Gastrocnemius medialis (tissue), 4 donors: ENCODE measurements at places on chromosomes 7 and 10.

DNA sequence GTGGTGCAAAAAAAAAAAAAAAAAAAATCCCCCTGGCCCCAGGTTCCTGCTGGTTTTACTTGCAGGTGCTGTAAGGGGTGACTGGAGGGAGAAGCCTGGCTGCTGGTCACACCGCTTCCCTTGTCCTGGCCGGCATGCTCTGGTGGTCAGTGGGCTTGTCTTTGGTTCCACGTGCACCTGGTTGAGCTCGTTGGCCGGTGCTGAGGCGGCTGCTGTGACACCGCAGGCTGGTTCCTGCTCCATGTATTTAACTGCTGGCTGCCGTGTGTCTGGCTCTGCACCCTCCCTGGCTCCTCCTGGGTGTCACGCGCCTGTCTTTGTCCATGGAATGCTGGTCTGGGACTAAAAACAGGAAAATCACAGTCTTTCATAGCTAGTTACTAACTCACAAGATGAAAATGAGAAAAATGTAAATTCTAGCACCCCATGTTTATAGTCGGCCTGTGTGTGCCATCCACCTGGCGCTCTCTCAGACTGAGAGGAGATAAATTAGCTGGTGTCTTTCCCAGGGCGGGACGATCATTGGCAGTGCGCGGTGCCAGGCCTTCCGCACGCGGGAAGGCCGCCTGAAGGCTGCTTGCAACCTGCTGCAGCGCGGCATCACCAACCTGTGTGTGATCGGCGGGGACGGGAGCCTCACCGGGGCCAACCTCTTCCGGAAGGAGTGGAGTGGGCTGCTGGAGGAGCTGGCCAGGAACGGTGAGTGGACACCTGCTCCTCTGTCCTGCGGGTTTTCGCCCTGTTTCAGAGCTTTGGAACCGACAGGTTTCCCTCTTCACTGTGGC lies 33.7 kb downstream of the PFKP start:
- no peak for DNase-seq

DNA sequence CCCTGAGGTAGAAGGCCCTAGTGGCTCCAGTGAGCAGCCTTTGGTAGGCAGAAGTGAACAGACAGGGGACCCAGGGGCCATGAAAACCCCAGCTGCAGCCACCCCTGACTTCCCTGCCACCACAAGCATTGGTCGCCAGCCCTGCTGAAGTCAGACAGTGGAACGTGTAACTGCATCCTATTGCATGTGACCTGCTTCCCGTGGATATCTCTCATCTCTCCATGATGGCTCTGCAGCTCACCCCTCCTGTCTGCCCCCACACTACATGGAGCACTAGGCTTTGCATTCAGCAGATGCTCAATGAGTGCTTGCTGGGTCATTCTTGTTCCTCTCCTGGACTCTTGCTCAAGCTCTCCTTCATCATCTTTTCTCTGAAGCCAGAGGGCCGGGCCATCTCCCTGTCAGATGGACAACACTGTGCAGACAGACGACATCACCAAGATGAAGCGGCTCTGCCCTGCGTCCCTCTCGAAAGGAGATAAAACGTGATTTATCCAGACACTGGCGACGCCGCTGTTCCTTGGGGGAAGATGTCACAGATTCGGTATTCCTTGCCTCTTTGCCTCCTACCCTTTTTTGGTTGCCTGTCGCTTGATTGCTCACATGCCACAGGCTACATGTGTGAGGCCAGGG lies 117.5 kb downstream of the SH3PXD2A start:
- no peak for DNase-seq

DNA sequence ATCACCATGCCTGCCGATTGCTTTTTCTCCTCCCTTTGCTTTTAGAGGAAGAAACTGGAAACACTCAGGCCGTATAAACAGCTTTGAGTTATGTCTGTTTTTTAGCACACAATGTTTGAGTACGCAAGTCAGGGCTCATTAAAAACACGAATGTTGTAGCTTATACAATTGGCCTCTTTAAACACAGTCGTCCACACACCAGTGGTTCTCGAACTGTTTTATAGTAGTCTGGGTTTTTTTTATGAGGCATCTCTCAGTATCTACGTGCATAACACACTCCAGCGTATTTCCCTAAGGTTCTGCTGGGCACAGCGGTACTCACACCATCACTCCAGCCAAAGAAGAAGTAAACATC lies 13.4 kb upstream of the CARD11 start:
- no peak for DNase-seq

DNA sequence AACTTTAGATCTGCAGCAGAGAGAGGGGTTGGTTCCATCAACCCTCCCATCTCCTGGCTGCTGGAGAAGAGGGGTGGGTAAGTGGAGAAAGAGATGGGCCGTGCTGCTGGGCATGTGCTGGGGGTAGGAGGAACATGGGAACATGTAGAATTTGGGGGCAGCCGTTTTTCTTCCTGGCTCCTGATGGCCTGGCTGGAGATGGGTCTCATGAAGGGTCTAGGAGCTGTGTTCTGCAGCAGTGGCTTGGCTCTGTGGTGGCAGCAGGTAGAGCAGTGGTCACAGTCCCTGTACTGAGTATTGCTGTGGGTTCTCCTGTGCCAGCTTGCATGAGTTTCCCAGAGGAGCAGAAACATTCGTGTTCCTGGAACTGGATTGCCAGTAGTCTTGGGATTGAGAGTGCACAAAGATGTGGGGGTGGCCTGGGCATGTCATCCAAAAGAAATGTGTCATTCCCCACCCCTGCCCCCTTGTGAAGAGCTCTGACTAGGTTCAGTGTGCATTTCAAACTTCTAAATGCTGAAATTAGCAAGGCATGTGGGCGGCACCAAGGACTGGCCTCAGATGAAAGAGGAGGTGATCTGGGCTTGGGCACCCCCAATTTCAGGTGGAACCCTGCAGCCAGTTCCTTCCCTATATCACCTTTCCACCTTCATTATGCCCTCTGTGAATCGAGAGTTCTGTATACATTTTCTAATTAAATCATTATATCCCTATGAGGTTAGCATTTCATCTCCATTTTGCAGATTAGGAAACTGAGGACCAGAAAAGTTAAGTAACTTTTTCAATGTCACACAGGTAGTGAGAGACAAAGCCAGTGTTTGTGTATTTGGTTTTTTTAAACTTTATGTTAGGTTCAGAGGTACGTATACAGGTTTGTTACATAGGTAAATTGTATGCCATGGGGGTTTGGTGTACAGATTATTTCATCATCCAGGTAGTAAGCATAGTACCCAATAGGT lies 2.1 kb downstream of the CHST3 start:
- DNase-seq: no peak

- no peak for DNase-seq
Observed at GRCh38 chr10:66678521-66678920, 247.3 kb upstream of the LRRTM3 start.

DNA sequence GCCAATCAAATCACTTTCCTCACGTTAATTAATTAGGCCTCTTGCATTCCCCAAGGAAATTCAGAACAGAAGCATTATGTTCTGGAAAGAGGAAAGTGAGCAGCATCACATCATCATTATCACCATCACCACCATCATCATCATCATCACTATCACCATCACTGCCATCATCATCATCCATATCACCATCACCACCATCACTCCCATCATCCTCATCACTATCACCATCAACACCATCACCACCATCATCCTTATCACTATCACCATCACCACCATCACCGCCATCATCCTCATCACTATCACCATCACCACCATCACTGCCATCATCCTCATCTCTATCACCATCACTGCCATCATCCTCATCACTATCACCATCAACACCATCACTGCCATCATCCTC lies 31.4 kb upstream of the PLXNA4 start:
- DNase-seq: no peak

- DNase-seq: no peak
Observed at GRCh38 chr10:110808615-110809014, 63.1 kb upstream of the PDCD4 start.

GRCh38 chr10:36766415-36766810 lies 359.0 kb upstream of the ANKRD30A start:
- DNase-seq: no peak

GRCh38 chr10:77686096-77686495 lies 48.5 kb upstream of the KCNMA1 start:
- no peak for DNase-seq

- no peak for DNase-seq
Observed at GRCh38 chr10:23613900-23614299, 175.0 kb downstream of the OTUD1 start.

- no peak for DNase-seq
Observed at GRCh38 chr10:80122746-80123145, 9.8 kb upstream of the PLAC9 start.

DNA sequence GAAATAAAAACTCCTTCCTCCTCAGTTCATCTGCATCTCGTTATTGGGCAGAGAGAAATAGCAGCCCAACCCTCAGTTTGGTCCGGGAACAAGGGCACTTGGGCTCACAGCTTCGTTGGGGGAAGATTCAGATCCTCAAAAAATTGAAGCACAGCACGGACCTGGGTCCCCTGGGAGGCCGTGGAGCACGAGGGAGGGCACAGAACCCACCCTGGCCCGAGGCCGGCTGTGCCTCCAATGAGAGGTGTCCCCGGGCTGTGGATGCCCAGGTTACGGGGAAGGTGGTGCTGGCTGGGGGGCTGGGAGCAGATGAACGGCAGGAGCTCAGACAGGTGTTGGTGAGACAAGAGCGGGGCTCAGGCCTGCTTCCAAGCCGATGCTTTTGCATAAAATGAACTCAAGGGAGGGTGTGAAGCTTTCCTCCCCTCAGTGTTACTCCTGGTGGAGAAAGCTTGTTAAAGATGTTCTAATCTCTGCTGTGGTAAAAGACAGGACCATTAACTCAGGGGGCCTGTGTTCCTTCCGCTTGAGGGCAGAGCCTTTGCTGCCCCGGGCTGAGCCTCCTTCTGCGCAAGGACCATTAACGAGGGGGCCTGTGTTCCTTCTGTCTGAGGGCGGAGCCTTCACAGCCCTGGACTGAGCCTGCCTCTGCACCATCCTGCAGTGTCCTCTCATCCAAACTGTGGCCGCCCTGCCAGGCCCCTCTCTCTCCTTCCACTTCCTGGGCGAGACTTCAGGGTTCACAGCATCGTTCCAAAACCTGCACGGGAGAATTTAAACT lies 302.2 kb downstream of the ADARB2 start:
- DNase-seq: no peak

GRCh38 chr10:6201516-6201975 lies 1.2 kb upstream of the PFKFB3 start:
- DNase-seq: peak; percentile 87

GRCh38 chr10:44960482-44961229 lies 1.1 kb downstream of the RASSF4 start:
- no peak for DNase-seq

- DNase-seq: no peak
Observed at GRCh38 chr7:78171398-78171797, 372.8 kb downstream of the PHTF2 start.

DNA sequence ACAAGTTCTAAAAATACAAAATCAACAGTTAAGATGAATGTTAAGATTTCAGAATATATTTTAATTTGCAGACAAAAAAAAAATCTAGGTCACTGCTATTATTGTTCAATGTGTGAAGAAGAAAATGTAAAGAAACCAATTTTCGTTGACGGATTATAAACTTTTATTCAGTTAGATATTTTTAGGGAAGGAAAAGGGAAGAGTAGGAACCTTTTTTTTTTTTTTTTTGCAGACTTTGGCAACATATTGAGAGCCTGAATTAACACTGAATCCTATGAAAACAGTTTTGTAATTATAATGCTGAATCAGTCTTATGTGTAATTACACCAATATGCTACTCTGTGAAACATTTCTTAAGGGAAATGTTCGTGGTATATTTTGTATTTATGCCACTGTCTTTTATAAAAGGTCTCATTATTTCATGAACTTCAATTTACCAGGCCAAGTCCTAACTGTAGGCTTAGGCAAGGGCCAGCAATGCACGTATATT lies 106.3 kb downstream of the ST8SIA6 start:
- no peak for DNase-seq

- DNase-seq: no peak
Observed at GRCh38 chr7:83913174-83913573, 264.2 kb upstream of the SEMA3E start.

- DNase-seq: no peak
Observed at GRCh38 chr7:7293092-7293491, 110.7 kb downstream of the C1GALT1 start.

DNA sequence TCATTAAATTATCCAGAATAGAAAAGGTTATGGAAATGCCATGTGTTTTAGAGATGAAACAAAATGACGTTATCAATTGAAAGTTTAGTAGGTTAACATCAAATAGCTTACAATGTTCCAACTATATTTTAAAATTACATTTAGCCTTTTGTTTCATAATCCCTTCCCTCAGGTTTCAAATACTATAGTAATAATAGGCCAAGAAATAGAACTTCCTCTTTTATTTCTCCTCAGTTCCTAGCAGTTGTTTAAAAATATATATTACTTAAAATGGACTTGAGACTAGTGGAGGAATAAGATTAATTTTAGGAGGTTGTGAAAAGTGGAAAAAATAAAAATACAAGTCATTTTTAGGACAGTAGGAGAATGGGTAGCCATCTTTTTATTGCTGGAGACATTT lies 16.4 kb upstream of the PDSS1 start:
- no peak for DNase-seq

DNA sequence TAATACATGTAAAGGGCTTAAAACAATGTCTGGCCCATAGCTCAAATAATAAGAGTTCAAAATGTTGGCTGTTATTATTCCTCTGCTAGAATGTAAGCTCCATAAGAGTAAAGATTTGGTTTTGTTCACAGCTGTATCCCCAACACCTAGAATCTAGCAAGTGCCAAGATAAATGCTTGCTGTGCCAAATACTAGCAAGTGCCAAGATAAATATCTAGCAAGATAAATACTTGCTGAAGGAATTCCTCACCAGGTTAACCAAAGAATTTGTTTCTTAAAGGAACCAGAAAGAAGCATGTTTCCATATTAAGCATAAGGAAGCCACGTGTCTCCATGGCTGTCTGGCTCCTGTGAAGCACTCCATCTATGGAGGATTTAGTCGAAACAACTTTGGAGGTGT lies 235.2 kb upstream of the SP4 start:
- no peak for DNase-seq

DNA sequence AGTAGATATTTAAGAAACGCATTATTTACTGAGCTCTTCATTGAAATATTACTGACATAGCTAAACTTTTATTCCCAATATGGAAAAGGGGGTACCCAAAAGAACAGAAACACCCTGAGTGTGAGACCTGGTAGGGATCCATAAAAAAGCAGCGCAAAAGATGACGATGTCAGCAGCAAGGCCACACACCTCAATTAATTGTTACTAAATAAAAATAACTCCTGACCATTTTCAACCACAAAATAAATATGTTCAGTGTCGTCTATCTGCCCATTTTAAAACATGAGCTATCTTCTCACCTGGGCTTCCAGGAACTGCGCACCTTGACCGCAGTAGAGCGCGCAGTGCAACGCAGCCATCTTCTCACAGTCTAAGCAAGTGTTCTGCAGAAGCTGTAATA lies 61.2 kb downstream of the GSAP start:
- DNase-seq: no peak
